ENCODE measurements at places on chromosomes 1 and 21. TPM values are rescaled to one million over a fixed set of nuclear protein-coding genes. Genes with fewer than 3 reads are reported as not detected.

Gene EDN2
- 0.81 TPM for total RNA-seq

Gene BTBD8
- 3.2 TPM for total RNA-seq

Gene LRRC39
- total RNA-seq, result 0.18 TPM

Gene DNM3
- 0.16 TPM for total RNA-seq

Gene BRINP3
- total RNA-seq, result 0.32 TPM

Gene COL8A2
- total RNA-seq, result 1.4 TPM

Gene FAAH
- total RNA-seq, result 3.4 TPM

Gene RAB42
- total RNA-seq, result 0.54 TPM

Gene ZMYND12
- total RNA-seq, result 0.81 TPM

Data from cardiac atrium fibroblast (primary cell).